CD4-positive, alpha-beta T cell treated with Interleukin-1 beta for 1 hour (primary cell): ENCODE measurements at places on chromosomes 12 and 14.

GRCh38 chr14:103516426-103517173 lies 6.0 kb downstream of the CKB start:
- DNase-seq = no peak

- DNase-seq = no peak
Observed at GRCh38 chr14:73718418-73719251, 4.5 kb upstream of the PNMA1 start.

GRCh38 chr12:44021471-44021971 lies 185.6 kb downstream of the TMEM117 start:
- no peak for DNase-seq

DNA sequence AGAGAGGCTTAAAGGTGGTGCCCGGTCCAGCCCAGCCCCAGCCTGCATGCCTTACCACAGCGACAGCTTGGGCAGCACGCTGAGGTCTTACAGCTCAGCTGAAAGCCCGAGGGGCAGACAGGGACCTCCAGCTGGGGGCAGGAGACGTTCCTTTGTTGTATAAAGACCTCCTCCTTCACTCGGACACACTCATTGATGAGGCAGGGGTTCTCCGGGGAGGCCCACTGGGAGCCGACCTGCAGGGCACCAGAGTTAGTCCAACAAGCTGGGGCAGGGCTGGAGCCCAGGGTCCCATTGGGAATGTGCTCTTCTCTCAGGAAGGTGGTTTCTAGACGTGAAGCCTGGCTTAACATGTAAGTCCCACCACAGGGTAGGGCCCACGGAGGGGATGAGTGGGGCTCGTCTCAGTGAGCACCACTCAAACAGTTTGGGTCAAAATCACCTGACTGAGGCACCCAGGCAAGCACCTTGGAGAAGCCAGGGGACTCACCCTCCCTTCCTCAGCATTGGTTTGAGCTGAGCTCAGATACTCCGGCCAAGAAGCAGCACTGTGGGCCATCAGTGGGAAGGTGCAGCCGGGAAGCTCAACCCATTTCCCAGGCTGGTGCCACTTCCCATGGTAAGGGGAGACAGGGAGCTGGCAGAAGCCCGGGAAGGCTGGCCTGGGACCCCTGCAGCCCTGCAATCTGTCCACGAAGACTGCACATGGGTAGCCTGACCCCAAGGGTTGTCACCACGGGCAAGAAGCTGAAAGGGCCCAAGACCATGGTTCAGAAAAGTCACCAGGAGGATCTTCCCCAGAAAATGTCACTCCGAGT lies 24.3 kb upstream of the ANO2 start:
- no peak for DNase-seq

- DNase-seq = no peak
Observed at GRCh38 chr14:75221797-75222196, 45.4 kb upstream of the TMED10 start.

DNA sequence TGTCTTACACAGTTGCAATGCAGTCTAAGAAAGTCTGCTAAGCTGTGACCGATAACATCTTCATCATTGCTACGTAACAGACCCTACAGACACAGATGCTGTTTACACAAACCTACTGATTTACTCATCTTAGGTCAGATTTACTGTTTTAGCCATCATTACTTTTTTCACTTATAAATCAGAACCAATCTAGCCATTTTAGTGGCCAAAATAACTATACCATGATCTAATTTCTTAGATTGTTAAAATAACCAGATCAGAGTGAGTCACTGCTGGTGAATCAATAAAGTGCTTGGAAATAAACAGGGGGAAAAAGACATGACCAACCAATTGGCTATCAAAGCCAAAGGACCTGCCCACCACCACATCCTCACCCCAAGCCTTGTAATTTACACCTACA lies 57.0 kb upstream of the FOXN3 start:
- DNase-seq = no peak

GRCh38 chr12:92194561-92194960 lies 48.9 kb upstream of the BTG1 start:
- no peak for DNase-seq

DNA sequence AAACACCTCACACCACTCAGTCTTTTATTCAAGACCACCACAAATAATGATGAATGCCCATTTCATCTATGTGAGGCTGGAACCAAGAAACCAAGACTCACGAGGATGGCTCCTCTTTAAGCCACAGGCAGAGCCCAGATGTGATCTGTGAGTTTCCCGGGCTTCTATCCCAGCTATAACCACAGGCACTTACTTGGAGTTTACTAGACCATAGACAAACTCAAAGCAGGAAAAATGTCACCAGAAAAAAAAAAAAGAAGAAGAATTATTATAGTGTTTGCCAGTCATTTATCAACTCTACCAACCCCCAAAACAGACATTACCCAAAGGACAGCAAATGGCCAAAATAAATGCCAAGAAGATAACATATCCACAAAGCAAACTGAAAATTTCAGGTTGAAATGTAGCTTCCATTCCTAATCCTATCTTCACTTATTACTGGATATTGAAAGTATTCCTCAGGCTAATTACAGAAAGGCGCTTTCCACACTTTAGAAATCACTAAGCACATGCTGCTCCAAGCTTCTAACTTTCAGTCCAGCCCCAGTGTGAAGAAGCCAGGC lies 44.7 kb downstream of the ZFYVE1 start:
- no peak for DNase-seq

- DNase-seq = no peak
Observed at GRCh38 chr12:96828169-96828789, 78.8 kb upstream of the NEDD1 start.

DNA sequence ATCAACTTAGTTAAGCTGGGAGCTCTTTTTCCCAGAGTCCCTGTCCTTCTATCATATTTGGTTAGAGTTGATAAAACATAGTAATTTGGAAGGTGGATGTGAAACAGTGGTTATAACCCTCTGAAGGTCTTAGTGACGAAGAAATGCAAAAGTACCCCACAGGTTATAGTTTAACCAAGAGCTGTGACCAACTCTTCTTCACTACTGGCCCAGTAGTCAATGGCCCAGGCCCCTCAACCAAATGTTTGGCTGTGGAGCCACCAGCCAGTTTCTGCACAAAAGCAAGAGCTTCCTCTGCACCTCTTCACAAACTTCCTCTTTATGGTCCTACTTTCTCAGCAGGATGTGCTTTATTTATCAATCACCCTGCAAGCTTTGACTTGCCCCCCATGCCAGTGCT lies 132.6 kb downstream of the BMP4 start:
- DNase-seq = no peak

DNA sequence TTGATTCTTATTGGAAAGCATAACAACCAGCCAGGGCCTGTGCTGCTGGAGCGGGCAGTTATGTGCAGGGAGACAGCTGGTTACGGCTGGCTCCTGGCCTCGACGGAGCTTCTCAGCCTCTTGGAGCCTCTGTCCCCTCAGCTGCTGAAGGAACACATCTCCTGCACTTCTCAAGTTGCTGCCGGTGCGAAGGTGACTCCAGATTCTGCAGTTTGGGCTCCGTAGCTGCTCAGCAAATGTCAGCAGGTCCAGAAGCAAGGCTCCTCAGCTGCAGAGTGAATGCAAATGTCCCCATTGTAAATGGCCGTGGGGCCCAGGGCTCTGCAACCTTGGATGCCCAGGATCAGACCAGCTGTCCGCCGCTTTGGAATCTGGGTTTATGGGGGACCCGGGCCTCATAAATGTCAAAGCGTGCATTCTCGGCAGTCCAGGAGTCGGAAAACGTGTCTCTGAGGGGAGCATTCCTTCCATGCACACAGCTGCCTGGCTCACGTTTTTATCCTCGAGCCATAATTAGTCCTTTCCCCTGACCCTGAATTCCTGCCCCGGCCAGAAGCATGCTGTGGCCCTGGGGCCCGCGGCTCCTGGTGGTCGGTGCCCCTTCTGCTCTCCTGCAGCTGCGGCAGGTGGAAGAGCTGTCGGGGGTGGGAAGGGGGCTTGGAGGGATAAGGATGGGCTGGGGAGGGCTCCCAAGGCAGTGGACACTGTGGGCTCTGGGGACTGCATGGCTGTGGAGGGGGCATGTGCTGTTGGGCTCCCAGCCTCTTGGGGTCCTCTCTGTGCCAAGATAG lies 106.0 kb downstream of the KIF26A start:
- DNase-seq = no peak

DNA sequence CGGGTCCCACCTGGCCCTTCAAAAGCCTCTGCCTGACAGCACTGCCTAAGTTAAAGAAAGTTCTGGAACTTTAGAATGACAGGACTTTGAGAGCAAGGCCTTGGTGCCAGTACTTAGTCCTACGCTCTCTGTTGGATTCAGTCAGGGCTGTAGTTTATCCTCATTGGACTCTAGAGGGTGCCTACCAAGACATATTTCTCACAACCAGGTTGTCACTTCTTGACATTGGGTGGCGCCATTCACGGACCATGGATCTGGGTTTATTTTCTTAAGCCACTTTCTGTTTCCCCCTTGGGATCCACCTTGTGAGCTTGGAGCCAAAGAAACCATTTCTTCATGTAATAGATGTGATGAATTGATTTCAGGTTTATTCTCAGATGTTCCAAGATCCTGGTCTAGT lies 787.0 kb upstream of the TBX3 start:
- no peak for DNase-seq

DNA sequence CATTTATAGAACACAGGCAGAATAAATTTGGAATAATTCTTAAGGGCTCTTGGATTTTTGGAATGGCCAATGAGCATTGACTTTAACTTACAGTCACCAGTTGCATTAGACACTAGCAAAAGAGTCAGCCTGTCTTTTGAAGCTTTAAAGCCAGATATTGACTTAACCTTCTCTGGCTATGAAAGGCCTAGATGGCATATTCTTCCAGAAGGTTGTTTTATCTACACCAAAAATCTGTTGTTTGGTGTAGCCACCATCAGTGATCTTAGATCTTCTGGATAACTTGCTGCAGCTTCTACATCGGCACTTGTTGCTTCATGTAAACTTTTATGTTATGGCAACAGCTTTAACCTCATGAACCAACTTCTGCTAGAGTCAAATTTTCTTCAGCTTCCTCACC lies 10.4 kb downstream of the PCNX1 start:
- peak; percentile 23 for DNase-seq

DNA sequence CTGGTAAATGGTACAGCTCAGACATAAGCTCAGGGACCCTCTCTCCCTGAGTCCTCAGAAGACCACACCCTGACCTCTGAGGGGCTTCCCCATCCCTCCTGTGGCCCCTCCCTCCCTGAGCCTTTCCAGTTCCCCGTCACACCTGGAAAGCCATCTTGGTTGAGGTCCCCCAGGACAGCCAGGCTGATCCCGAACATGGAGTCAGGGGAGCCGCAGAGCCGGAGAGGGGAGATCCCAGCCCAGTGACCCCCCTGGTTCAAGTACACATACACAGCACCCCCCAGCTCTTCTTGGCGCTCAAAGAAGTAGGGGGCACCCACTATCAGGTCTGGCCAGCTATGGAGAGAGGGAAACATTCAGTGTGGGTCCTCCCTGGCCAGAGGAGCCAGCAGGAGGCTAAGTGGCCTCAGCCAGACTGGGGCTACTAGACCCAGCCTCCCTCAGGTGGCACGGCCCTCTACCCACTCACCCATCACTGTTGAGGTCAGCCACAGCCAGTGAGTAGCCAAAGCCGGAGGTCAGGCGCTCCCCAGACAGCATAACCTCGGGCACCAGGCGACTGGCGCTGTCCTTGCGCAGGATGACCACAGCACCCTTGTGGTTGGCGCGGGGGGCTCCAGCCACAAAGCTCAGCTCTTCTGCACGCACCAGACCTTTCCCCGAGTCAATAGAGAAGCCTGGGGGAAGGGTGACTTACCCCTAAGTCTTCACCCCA lies 9.3 kb downstream of the ITGA7 start:
- DNase-seq = no peak

DNA sequence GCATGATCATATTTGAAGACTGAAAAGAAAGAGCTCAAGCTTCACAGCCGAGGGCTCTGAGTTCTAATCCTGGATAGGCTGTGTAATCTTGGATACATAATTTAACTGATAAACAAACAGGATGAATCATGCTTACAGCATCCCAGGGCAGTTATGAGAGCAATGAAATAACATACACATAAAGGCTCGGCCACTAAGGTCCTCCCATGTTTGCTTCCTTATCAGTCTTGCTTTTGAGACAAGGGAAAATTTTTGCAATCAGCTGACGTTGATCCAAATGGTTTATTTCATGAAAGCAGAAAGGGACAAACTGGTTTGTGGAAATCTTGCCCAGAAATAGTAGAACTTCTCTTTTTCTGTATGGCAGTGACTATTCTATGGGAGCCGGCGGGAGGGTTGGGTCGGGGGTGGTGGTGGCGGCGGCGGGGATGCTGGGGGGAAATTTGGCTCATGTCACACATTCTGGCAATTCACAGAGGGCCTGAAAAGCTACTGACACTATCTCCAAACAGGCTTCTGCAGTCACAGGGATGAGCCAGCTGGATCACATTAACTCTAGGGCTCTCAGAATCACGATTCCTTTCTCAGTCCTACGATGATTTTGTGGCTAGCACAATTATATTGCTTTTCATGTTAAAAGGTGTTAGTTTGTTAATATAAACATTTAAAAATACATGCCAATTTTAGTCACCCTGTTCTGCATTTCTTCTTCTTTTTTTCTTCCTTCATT lies 124.5 kb downstream of the SLC8A3 start:
- no peak for DNase-seq
